ENCODE measurements at places on chromosomes 12 and 14.

DNA sequence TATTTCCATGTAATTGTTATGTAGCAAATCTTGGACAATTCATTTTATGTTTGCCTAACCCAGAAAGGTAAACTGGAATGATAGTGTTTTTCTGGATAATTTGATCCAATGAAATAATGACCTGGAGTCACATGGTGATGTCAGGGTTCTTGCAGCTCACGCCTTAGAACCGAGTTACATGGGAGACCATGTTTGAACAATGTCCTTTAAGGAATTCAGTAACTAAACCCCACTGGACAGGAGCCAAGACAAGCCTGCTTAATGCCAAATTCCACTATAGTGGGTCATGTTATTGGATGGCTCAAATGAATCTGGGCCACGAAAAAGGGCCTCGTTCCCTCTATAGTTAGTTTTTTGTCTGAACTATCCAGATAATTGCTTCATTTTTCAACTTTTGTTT, 255.8 kb upstream of the HMGA2 start:
- DNase-seq = no peak

- no peak for DNase-seq
Observed at GRCh38 chr14:29663281-29663801, 264.3 kb downstream of the PRKD1 start.

GRCh38 chr14:31070431-31070830, 44.3 kb upstream of the STRN3 start:
- DNase-seq = no peak

GRCh38 chr12:124687174-124687902, 119.9 kb upstream of the NCOR2 start:
- no peak for DNase-seq

- no peak for DNase-seq
Observed at GRCh38 chr12:77308056-77308455, 242.7 kb upstream of the E2F7 start.

GRCh38 chr12:111980598-111980997, 32.4 kb downstream of the TMEM116 start:
- no peak for DNase-seq

GRCh38 chr14:94474581-94475031, 1.4 kb downstream of the SERPINA9 start:
- no peak for DNase-seq

DNA sequence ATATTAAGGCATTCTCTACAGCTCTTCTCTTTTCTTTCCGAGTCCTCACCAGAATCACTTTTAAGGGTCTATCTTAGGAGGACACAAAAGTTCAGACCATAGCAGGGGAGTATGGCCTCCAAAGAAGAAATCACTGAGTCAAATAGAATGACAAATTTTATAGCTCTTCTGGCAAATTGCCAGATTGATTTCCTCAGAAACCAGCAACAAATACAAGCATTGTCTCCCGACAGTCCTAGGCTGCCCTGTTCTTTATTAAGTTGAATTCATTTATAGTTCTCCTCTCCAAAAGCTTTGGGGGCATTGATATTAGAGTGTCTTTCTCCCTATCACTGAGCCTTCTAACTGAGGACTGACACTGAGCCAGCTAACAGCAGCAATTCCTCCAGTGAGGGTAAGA, 156.4 kb upstream of the FRMD6 start:
- DNase-seq = no peak

- DNase-seq = no peak
Observed at GRCh38 chr12:120455302-120455701, 9.1 kb downstream of the GATC start.

GRCh38 chr12:55931780-55932550, 1.0 kb downstream of the DGKA start:
- DNase-seq = no peak

GRCh38 chr12:25932971-25933370, 25.5 kb upstream of the RASSF8 start:
- no peak for DNase-seq

- no peak for DNase-seq
Observed at GRCh38 chr14:81371802-81372201, 28.3 kb downstream of the STON2 start.

DNA sequence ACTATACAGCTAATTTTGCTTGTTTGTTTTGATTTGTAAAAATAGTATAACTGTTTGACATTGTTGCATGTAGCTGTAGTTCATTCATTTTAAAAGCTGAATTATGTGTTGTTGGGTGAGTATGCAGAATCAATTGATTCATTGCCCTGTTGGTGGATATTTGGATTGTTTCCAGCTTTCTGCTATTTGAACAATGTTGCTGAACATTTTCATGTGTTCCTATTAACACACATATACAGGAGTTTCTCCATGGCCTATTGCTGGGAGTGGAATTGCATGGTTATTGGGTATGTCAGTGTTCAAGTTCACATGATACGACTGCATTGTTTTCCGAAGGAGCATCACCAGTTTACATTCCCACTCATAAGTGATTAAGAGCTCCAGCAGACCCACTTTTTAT, 75.3 kb downstream of the SRGAP1 start:
- no peak for DNase-seq

DNA sequence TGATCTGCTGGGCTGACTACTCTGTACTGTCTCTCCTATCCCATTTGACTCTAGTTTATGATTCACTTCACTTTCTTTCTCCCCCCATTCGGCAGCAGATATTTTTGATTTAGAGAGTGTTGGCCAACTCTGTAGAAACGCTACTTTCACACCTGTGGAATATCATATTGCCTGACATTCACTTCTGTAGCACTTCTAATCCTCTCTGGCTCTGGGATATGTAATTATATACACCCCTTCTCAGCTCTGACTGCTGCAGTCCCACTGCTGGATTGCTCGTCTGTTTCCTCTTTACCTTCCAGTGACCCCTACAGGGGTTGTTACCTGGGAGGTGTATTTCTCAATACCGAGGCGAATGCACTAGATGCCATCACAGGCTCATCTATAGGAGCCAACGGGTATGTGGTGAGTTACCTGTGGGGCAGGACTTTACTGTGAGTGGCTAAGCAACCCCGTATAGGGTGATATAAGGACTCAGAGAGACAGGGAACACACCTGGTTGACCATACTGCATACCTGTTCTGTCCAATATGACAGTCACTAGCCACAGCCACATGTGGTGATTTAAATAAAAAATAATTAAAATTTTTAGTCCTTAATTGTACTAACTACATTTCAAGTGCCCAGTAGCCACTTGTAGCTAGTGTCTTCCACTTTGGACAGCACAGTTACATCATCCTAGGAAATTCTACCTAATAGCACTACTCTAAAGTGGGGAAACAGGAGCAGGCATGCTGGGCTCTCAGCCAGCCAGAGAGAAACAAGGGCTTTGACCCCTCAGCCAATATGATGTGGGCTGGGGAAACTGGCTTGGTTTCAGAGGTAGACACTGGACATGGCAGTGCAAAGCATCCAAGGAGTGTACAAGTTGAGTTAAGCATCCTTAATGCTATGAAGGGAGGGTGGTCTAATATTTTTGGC, 95.0 kb downstream of the C12orf75 start:
- no peak for DNase-seq

- DNase-seq = no peak
Observed at GRCh38 chr14:64465831-64466554, 694 bp downstream of the AKAP5 start.

- no peak for DNase-seq
Observed at GRCh38 chr14:90514015-90514398, 117.2 kb downstream of the CALM1 start.

- DNase-seq = no peak
Observed at GRCh38 chr12:2877953-2878732, 1.1 kb downstream of the RHNO1 start.

DNA sequence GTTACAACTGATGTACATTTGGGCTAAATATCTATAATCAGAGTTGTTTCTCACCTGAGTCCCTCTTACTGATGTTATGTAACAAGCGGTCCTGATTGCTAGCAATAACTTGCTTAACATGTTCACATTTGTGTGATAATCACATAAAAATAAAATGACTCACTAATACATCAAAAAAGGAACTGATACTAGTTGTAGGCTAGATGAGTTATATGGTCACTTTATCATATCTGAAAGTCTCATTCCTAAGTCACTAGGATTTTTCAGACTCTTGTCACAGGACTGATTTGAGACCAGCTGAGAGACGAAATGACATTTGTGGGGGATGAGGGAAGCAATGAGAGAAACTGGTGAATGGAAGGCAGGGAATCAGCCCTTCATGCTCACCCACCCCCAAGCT, 34.3 kb downstream of the NKX2-1 start:
- no peak for DNase-seq

Data from activated naive CD8-positive, alpha-beta T cell treated with anti-CD3 and anti-CD28 coated beads, Interleukin-2, amount 50 U/mL, for 16 hours (primary cell).